ENCODE measurements at places on chromosomes 2 and 18.

DNA sequence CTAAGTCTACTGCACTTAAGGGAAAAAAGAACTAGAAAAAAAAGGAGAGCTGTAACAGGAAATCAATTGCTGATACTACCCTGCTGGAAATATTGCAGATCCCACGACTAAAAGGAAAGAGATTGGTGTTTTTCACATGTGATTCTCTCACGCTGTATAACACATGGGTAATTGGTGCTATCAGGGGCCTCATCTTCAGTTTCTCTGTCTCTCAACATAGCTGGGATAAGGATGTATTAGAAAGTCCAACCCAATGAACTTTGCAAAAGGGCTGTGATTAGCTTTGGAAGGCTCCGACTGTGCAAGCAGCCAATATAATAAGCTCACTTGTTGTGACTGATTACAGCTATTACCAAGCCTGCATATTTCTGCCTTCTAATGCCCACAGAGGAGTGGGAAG is 133.4 kb downstream of the NRP2 start:
- DNase-seq: no peak

DNA sequence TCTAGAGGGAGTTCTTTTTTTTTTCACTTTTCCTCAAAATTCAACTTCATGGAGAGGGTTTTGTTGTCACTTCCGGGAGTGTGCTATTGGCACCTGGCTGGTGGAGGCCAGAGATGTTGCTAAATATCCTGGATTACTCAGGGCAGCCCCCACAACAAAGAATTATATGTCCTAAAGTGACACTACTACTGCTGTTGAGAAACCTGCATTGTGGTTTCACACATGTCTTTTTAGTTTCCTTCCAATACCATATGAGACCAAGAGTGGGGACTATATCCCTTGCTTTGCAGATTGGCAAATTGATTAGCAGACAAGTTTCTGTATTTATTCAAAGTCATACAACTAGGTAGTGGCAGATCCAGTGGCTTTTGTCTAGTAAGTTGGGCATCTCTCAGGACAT is 826.8 kb downstream of the TRIB2 start:
- no peak for DNase-seq

GRCh38 chr18:31684279-31685096 is at the start of gene B4GALT6:
Gene B4GALT6 (minus strand): TSS chr18:31684581. CDS start chr18:31684426, 155 bp downstream.
- DNase-seq: no peak

- DNase-seq: no peak
Observed at GRCh38 chr2:187302116-187302515, 145.9 kb downstream of the CALCRL start.

- no peak for DNase-seq
Observed at GRCh38 chr2:45028276-45028675, 19.0 kb upstream of the SIX2 start.

- DNase-seq: no peak
Observed at GRCh38 chr2:134466141-134466540, 212.3 kb downstream of the MGAT5 start.

DNA sequence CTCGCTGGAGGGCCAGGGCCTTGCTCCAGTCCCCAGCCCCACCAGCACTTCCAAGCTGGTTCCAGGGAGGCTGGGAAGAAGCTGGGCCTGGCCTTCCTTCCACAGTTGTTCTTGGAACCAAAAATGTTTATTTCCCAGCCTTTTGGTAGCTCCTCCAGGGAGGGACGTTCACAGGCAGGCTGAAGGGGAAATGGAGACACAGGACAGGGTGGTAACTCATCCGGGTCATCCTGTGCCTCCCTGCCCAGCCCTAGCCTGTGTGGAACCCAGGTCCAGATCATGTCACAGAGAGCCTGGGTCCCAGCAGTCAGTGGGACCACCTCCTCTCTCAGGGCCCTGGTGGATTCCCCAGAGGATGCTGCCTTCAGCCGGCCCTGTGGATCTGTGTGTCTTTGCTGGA is 12.5 kb upstream of the ARMC9 start:
- DNase-seq: no peak
